ENCODE measurements at places on chromosomes 4 and X.

DNA sequence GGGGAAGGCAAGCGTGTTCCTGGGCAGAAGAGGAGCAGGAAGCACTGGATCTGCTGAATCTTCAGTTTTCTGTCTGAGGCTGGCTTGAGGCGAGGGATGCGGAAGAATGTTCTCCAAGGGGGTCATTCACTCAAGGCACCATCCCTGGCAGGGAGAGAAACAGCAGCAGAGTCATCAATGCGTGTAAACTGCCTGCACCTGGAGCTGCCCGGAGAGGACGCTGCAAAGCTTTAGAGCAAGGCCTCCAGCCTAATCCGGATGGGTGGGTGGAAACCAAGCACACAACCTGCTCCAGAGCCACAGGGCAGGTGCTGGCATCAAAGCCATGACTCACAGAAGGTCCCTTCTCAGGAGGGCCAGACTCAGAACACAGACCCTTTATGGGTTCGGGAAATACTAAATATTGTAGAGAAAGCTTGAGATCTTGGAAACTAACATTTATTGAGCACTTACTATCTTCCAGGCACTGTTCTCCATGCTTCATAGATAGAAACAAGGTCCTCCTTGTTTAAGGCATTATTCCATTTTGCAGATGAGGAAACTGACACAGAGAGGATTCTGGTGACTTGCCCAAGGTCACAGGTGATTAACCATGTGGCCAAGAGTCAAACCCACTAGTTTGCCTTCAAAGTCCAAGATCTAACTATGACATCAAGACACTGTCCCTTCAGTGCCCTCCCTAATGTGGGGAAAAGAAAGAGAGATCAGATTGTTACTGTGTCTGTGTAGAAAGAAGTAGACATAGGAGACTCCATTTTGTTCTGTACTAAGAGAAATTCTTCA, 7.7 kb downstream of the PROM1 start:
- DNase-seq = no peak

DNA sequence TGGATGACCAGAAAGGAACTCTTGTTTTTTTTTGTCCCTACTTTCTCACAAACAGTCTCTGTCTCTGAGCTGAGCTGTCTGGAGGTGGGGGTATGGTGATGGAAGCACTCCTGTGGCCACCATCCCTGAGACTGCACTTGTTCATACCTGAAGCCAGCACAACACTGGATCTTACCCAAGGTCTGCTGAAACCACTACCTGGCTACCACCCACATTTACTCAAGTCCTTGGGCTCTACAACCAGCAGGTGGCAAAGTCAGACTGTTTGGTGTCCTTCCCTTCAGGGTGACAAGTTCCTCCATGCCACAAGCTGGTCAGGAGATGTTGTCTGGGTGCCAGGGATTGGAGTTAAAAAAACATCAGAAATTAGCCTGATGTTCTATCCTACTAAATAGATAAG, 89.7 kb downstream of the NEXMIF start:
- DNase-seq = no peak

DNA sequence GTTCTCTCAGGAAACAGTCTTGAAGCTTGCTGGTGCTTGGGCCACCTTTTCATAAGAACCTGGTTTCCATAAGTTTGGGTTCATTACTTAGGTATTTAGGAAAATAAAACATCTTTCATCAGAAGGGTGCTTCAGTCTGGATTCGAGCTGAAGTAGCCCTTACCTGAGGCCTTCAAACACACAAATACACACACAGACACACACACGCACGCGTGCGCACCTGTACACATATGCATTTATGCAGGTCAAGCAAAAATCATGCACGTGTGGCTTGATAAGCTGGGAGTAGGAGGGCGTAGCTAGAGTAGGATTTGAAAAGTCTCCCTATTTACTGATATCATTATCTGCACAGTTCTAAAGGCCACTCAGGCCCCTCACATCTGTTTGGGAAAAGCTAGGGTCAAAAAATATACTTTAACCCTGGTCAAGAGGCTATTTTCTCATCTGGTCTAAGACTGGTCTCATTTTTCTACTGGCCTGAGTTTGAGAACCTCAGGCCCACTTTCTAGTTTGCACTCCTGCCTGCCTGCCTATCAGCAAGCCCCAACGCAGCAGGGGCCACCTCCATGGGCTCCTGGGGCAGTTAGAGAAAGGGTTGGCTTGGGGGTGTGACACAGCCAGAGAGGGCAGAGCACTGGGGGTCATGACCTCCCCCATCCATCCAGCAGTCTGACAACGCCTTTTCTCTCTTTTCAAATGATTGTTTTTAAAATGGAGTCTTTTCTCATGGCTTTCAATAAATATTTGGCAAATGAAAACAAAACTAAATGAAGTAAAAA, 64.3 kb downstream of the RASL11B start:
- no peak for DNase-seq

DNA sequence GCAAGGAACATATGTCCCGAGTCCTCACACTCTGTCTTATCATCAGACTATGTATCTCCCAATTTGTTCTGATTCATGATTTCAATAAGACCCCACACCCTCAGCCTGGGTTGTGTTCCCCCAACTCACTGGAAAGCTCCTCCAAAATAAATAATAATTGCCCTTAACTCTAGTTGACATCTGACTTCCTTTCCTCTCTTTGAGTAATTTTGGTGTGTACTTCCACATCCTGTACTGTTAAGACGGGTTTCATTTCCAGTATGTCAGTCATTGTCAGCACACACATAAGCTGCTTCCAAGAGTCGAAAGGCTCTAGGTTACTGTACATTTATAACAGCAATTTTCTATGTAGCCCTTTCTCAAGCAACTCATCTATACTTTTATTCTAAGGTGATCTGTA, 52.2 kb upstream of the C1QTNF7 start:
- DNase-seq = no peak

DNA sequence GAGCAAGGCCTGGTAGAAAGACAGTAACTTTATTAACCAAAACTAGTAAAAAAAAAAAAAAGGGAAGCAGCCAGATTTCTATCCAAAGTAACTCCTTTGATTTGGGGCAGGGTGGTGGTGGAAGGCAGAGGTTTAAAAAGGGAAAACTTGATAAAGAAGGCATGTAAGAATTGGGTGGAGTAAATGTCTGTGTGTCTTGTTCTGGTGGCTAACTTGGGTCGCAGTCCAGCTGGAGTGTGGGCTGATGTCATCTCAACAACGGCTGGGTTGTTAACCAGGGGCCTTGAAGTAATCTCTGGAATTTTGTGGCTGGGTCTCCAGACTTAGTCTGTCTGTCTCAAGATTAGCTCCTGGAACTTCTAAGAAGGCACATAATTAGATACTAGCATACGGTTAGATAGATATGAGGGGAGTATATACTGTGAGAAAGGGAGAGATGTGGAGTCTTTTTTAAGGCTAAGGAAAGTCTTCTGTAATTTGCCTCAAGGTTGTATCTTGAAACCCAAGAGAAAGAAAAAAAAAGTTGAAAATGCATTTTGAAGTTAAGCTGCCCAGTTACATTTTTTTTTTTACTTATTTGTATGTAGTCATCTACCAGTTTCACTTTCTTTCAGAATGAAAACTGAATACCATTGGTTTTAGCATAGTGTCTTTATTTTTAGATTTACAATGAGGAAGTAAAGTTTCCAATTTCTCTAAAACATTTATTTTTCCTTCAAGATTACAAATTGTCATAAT, 48.3 kb downstream of the MTHFD2L start:
- no peak for DNase-seq

GRCh38 chr4:165612936-165613335, 234.1 kb downstream of the CPE start:
- DNase-seq = no peak

DNA sequence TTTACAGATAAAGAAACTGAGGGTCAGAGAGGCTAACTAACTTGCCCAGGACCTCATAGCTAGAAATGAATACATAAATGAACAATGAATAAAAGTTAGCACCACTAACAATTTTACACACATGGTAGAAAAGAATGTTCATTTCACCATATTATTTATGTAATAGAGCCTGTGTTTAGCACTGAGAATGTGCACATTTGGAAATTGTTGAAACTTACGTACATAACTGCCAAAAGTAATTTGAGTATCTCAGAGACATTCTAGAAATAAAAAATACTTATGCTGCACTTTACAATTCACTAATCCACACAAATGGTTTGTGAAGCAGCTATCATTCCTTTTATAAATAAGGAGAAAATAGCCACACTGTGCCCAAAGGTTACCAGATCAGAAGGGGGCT, 9.9 kb downstream of the CASK start:
- DNase-seq = no peak

DNA sequence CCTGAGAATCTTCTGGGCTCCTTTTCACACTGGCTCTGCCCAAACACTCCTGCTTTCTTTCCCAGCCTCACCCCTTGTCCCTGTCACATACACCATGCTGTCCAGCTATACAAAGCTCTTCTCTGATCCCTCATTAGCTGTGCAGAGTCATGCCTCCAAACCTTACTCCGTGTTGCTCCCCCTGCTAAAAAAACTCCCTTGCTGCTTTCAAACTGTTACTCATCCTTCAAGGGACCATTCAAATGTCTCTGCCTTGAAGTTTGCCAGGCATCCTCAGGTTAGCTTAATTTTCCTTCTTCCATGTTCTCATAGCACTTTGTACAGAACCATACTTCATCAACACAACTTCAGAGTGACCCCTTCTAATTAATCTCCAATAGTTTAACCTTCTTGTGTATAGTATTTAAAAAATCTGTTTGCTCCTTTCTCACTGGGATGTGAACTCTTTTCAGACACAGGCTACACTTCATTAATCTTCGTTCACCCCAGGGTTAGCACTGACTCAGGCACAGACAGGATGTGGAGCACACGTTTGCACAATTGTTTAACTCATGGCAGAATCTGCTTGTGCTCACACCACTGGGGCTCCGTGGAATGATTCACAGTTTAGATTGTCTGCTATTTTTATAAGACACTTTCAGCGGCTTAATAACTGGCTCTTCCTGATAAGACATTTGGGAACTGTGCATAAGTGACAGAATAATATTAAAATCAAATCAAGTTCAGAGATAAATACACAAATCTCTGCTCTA, 21.4 kb upstream of the SEL1L3 start:
- no peak for DNase-seq

GRCh38 chr4:87707279-87707918, 57.3 kb downstream of the DMP1 start:
- no peak for DNase-seq

DNA sequence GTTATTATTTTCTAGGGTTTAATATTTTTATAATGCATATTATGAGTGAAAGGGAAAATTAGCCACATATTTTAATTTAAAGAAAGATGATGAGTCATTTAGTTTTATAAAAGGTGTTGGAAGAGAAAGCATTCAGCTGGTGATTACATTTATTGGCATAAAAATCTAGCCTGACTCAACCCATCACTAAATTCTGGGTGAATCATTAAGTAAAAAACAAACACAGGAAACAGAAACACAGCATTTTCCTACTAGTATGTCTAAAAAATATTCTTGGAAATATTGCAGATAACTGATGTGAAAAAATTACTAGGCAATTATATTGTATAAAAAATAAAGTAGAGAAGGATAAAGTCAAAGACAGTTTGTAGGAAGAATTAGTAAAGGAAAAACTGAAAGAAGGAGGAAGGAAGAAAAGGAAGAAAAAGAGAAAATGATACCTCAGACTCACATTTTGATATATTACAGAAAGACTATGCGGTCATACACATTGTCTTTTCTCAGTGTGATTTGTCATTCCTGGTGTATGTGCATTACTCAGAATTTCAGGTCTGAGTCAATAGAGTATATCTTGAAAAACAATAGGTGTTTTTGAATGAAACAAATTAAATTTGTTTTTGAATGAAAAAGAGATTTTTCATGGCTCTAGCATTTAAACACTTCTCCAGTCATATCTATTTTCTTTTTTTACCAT, 48.0 kb upstream of the SPOCK3 start:
- DNase-seq = no peak

DNA sequence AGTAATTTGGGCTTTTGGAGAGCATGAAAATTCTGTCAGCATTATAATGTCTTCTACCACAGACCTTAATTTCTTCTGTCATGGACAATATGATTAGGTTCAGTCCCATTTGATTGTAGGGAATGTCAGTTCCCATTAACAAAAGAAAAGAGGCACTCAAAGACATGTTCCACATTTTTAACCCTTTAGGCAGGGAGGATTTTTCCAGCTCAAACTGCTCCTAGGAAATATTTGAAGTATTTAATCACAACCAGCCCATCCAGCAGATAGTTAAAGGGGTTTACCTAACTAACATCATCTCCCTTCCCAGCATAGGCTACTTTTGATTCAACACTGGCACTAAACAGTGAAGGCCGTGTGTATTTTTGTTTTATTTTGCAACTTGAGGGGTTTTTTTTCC, 256.0 kb downstream of the DHX15 start:
- DNase-seq = no peak

- DNase-seq = no peak
Measured at GRCh38 chr4:6192245-6192644, 8.1 kb downstream of the JAKMIP1 start.

DNA sequence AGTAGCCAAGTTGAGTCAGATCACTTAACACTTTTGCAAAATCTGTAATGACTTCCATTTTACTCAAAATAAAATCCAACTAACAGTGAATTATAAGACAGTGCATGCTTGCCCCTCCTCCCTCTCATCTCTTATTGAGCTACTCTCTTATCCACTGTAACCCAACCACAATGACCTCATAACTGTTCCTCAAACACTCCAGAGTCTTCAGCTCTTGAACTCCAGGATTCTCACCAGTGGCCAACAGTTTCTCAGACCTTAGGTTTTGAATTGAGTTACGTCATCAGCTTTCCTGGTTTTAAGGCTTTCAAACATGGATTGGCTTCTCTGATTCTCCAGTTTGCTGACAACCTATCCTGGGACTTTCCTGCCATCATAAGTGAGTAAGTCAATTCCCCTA, 938.3 kb downstream of the RAB28 start:
- no peak for DNase-seq

DNA sequence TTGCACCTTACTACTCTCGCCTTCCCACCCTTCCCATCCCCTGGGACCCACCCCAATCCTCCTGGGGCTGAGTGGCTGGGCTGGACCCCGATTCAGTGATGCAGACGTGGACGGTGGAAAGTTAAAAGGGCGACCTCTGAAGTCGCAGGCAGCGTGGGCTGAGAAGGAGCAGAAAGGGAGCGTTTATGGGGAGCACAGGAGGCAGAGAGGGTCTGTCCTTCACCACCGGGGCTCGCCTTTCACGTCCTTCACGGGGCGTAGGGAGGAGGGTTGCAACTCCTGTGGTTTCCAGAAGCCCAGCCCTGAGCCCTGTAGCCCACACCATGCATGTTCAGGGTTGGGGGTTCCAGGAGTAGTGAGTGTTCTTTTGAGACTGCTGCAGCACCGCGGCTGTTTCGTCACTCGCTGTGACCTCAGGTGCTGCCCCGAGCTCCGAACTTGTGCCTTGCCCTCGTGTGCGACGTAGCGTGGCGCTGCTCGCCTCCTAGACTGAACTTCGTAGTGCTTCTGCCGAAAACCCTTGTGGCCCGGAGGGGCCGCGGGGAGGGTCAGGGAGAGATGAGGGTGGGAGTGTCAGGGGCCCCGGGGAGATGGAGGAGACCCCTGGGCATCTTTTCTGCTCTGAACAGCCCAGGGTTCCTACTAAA, 1.6 kb downstream of the NHS start:
- peak; percentile 24 for DNase-seq

DNA sequence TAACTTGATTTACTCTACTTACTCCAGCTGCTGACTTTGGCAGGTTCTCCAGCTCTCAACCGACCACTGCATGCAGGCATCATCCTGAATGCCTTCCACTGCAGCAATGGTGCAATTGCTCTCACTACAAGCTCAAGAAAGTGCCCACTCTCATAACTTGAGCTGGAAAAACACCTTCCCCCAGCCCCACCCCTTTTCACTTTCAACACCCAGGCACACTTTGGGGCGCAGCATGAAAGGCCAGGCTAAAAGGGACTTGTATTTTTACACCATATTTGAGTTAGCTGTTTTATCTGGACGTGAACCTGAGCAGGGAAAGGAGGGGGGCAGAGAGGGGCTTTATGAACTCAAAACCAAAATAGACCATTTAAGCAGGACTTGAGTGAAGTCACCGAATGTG, 274.5 kb downstream of the RAB28 start:
- DNase-seq = no peak

All from colonic mucosa (tissue), 4 donors.